ENCODE measurements at places on chromosomes 7 and 10. TPM values are rescaled to one million over a fixed set of nuclear protein-coding genes. Genes with fewer than 3 reads are reported as not detected.
A peak's percentile ranks its signal among the peaks of the same experiment; 100 is the strongest.

ASIC3 gene
- 0.20 TPM for total RNA-seq

DNA sequence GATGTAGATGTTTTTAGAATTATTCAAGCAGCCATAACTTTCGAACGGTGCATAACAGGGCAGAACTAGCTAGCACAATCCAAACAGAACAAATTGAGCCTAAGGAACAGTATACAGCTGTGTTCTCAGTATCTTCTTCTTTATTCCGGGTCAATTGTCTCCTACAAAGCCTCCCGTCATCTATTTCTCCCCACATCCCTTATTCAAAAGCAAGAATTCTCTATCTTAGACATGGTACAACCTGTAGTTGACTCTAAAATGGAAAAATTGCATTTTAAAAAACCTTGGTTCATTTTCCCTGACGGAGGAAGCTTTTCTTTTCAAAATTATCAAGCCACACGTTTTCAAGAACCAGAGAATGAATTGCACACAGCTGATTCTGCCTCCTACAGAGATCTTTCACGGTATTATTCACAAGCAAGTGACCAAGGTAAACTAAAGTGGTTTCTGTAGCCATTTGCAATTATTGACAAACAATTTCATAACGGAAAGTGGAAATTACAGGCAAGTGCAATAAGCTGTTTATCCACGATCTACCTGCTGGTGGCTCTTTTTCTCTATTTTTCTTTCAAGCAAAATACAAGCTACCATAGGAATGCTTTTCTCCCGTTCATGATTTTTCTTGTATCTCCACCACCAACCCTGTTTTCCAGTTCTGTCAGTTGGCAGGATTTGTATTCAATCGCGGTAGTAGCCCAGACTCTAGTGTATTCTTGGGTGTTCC, 2.3 kb downstream of the GRM8 start:
- DNase-seq = peak; percentile 4

- peak; percentile 37 for DNase-seq
These were observed 90.2 kb downstream of the UBE3C start for GRCh38 chr7:157228864-157229422.

DNA sequence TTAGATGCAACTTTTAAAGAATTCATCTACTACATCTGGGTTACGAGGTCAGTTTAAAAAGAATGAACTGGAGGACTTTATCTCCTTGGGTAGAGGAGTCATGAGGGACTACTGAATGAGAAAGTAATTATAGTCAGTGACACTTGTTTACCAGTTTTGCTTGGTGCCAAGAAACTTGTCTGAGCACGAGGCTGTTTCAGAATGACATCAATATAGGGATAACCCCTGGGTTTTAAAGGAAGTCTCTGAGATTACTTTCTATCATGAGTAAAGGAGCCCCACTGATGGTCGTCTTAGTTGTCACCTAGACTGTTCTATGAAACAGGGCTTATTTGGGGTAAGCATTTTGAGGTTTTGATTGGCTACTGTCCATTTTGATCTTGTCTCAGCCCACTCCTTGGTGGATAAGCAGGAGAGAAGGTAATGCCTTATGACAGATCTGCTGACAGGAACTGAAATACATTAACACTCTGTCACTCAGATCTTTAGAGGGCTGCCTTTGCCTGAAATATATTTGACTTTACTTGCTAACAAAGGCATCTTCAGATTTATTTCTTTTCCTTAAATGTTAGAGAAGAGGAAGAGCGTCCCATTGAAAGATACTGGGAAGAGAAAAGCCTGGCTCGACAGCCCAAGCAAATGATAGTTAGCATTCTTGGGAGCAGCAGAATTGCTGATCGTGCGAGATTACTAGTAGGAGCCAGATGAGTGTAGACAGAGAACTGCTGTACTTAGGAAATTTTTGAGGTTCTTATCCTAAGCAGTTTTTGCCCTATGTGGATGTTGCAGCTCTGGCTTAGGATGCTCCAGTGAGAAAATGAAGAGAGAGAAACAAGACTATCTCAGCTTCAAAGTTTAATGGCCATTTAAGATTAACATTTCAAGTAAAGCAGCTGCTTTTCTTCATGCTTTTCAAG, 299.2 kb upstream of the LRGUK start:
- DNase-seq = no peak
